Left renal pelvis (tissue), 4 donors: ENCODE measurements at places on chromosomes 11 and 22.

DNA sequence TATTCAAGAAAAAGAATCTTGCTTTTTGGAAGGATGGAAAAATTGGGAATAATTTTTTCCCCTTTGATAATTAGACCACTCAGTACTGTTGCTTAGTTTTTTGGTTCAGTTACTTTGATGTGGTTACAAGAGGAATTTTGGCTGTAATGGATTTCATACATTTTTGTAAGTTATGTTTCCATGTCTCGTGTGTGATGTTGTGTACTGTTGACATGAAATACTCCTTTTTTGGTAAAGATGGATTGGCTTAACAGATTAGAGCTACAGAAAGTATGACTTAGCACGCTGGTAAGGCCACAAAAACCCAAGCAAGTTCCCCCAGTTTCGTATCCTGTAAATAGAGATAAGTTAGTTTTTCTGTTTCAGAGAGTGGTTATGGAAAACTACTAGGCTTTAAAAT, 11.9 kb downstream of the TBCEL start:
- DNase-seq, result no peak

GRCh38 chr11:57588046-57588710, 9.3 kb upstream of the SERPING1 start:
- DNase-seq, result no peak

GRCh38 chr11:69981119-69981784, 96.9 kb upstream of the ANO1 start:
- DNase-seq, result no peak

- no peak for DNase-seq
Measured at GRCh38 chr22:19764636-19765476, 4.3 kb downstream of the TBX1 start.

DNA sequence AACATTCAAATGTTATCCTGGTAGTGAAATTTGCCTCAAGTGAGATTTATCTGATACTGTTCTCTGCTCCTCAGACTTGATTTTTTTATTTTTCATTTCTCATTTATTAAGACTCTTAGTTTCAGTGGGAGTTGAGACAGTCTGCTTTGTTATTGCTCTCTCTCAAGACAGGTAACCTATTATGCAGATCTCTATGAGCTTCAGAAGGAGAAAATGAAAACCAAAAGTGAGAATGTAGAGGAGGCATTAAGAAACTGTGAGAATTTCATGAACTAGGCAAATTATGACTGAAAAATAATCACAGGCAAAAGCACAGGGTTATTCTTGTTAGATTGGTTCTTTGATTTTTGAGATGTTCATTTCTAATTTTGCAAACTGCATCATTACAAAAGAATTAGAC, 290.0 kb upstream of the CHORDC1 start:
- no peak for DNase-seq

GRCh38 chr11:56331861-56332491, 13.9 kb upstream of the OR8K1 start:
- DNase-seq, result no peak

DNA sequence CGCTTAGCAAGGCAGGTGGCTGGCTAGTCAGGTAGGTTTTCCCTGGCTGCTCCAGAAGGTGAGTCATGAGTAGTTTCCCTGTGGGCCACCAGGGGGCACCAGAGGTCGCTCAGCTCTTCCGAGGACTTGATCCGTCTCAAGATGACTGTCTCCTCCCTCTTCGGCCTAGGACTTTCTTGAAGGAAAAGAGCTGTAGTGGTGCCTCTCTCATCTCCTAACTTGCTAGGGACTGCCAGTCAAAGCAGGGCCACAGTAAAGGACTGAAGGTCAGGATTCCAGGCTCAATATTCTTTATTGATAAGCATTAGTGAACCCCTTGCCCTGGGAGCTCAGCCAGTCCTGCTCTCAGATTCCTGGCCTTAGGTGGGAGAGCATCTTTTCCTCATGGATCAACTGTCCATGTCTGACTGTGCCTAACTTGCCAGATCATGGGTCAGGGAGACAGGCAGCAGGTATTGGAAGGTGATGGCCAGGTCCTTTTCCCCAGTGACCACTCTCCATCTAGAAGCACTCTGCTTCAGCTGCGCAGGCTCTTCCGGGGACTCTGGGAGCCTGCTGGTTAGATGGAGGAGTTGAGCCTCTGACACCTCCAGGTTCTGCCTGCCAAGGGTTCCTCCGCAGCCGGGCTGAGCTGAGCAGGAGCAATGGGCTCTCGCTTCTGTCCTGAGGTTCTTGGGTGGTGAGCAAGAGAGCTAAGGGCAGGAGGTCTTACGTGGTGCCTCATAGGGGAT, 1.9 kb downstream of the POLD4 start:
- DNase-seq, result no peak

DNA sequence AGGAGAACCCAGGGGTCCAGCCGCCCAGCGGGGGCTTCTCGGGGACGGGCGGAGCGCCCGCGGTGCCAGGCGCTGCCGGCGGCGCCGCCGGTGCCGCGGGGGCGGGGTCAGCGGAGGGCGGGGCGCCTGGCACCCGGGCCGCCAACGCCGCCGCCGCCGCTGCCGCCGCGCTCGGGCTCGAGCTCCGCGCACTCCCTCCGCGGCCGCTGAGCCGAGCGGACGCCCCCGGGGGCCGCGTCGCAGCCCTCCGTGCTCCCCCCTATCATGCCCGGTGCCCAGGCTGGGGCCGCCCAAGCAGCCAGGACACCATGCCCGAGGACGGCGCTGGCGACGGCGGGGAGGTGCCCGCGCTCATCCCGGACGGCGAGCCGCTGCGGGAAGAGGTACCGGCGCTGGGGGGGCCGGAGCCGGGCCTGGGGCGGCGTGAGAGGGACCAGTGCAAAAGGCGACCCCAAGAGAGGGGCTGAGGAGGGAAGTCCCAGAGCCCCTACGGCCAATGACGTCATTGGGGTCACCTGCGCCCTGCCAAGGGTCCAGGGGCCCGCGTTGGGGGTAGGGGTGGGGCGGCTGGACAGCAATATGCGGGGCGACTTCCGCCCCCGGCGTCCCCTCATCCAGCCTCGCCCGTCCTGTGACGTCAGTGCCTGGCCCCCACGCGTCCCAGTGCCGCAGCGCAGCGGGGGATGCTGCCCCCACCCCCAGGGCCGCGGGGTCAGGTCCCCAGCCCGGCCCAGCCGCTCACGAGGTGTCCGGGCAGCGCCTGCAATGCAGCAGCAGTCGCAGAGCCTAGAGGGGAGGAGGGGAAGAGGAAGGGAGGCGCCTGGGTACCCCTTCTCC, at the start of gene TMEM151A:
TMEM151A (plus strand) TSS at position 189 of the 837 bp plus-strand sequence; CDS start at position 309, 120 bp downstream.
- no peak for DNase-seq

DNA sequence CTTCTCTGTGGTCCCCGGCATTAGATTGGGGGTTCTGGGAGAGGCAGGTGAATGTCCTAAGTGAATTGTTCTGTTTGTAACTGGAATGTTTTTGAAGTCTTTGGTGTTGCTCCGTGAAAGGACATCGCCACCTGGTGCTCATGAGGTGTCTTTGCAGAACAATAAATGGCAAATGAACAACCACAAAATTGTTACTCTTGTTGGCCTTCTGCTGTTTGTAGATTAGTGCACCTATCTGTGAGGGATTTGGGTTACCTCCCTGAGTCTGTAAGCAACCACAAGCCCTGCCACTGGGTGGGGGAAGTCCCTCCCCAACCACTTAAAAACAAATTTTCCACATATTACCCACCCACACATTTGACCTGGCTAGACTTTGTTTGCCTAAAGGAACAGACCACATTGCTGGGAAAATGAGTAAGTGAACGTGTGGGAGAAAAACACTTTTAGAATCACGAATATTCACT, 4.7 kb downstream of the MPEG1 start:
- no peak for DNase-seq

DNA sequence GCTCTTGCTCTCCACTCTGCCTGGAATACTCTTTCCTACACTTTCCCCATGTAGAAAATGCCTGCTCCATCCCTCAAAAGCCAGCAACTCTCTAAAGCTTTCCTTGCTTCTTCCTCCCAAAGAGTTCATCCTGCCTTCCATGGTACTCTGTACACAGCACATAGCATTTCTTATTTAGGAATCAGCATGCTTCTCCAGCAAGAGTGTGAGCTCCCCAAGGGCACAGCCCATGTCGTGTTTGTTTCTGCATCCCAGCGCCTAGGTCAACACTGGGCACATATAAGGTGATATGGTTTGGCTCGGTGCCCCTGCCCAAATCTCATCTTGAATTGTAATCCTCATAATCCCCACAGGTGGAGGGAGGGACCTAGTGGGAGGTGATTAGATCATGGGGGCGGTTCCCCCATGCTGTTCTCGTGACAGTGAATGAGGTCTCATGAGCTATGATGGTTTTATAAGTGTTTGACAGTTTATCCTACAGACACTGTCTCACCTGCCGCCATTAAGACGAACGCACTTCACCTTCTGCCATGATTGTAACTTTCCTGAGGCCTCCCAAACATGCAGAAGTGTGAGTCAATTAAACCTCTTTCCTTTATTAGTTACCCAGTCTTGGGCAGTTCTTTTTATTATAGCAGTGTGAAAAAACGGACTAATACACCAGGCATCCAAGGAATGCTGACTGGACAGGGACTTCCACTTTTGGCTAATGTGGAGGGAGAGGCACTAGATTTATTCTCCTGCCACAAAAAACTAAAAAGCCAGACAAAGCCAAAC, 8.2 kb downstream of the VPS37C start:
- no peak for DNase-seq

DNA sequence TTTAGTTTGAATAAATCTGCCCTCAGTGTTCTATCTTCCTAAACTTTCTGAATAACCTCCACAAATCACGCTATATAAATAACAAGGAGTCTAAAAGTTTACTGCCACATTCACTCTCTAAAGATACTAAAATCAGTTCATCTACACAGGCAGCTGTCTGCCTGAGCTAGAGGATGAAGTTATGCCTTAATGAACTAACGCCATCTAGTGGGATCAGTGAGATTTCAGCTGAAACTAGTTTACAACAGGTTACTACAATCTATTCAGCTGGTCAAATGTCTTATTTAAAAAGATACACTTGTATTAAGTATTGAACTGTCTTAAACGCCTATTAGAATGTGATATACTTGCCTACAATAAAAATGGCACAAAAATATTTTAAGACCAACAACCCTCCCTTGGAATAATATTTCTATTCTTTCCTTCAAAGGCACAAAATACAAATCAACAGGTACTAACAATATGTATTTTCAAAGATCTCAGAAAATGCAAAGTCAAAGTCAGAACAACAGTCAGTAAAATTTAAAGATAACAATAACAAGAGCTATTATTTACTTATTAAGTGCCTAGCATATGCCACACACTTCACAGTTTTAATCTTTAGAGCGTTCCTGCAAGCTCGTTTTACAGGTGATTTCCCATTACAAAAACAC, 84.1 kb downstream of the LARGE2 start:
- peak; percentile 45 for DNase-seq

GRCh38 chr22:44460691-44461375, 37.2 kb downstream of the RTL6 start:
- no peak for DNase-seq

- DNase-seq, result no peak
Measured at GRCh38 chr11:4882543-4882942, 843 bp downstream of the OR51T1 start.

- DNase-seq, result no peak
Measured at GRCh38 chr11:45817191-45817590, 12.2 kb downstream of the SLC35C1 start.

DNA sequence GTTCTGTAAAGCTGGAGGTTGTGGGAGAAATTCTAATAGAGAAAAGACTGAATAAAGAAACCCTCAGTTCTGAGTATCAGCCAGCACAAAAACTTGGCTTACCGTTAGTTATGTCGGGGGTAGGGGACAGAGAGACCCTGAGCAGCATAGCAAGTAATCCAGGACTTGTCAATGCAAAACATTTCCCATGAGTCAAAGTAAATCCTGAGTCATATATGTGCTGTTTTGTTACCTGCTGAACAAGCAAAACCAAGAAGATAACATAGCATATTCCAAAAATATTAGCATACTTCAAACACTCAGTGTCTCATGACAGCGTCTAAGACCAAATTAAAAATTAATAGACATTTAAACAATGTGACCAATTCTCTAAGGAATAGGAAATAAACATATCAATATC, 75.1 kb upstream of the LUZP2 start:
- no peak for DNase-seq

DNA sequence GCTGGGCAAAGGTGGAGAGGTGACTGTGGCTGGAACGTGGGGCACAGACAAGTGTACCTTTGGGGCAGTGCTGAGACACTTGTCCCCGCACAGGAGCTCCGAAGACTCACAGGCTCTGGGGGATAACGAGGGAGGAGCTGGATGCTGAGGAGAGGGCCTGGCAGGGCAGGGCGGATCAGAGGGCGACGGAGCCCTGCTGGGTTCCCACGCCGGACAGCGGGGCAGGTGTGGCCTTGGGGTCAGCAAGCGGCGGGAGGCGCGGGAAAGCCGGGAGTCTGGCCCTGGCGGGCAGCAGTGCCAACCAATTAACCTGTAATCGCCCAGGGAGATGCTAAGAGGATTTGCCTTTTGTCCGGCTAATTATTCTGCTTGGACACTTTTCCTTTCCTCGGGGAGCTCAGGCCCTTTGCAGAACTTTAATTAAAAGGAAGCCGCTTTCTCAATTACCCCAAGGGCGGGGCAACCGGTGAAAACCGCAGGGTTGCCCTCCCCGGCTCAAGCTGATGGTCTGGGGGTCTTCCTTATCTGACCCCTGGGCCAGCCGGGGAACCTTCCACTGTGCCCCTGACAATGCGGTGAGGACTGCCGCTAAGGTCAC, 71.5 kb downstream of the WNT7B start:
- DNase-seq, result no peak

DNA sequence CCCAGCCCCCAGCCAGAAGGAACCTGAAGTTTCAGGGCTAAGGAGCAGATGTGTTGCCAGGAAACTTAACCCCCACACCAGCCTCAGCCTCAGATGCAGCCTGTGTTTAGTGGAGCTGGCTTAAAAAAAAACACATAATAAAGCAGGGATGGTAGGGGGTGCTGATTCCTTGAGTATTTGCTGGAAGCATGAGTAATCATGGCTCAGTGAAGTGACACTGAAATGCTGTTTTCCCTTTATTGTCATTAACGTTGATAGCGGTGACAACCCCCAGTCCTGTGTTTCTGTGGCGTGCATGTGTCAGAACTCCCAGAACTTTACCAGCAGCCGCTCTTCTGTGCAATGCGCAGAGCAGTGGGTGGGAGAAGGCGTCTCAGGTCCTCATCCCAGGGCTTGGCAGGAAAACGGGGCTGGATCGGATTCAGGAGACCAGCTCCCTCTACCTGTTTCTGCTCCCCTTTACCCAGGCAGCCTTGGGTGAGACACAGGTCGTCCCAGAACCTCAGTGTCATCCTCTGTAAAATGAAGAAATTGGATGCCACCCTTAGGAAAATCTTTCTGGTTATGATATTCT, 1282.1 kb downstream of the TBC1D22A start:
- no peak for DNase-seq

GRCh38 chr11:69353696-69354544, 60.0 kb downstream of the MYEOV start:
- no peak for DNase-seq

GRCh38 chr11:27241311-27242122, 121.5 kb downstream of the CCDC34 start:
- DNase-seq, result no peak

- no peak for DNase-seq
Measured at GRCh38 chr11:84103096-84103495, 816.9 kb upstream of the CCDC90B start.
